NCI-H82 (cell line): ENCODE measurements at places on chromosomes 3 and 15.

DNA sequence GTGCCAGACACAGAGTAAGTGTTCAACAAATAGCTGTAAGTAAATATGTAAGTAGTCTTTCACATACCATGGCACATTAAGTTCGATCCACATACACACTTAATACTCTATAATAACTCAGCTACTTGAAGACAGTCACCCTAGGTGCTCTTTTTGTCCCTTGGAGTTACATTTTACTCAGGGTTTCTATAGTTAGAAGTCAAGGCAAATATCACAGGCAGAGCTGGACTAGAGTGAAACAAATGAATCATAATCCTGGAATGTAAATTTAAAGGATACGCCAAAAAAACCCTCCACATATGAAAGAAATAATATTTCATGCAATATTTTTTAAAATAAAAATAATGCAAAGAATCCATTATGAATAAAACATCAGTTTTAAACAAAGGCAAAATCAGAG, 461.8 kb downstream of the MAGI1 start:
- DNase-seq = no peak

DNA sequence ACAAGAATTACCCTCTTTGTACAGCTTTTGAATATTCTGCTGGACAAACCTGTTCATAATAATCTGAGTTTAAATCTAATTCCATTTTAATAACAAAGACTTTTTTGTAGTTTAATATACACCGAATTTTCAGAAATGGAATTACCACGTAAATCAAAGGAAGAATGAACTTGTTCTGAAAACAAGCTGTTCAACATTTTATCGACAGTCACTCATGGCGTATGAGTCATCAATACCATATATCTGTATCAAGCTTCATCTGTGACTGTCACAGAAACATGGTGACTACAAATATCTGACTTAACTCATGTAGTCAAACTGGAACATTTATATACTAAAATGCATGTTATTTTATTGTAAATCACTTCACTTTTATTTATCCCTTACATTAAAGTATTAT, 90.0 kb downstream of the EFL1 start:
- DNase-seq = no peak

DNA sequence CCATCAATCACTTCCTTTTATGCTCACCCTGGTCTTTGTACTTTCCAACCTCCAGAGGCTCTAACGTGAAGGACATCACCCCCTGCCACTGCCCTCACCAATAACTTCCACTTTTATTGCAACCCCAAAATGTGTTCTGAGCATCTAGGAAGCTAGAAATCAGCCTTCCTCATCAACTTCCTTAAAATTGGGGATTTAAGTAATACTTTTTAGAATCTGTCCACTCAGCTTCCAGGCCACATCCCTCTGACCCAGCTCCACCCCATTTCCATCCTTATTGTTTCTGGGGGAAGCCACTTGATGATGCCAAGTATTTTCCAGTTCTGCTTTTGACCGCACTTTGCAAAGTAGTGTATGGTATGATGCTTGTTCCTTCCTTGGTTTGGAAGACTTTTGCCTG, 73.5 kb upstream of the XCR1 start:
- no peak for DNase-seq

DNA sequence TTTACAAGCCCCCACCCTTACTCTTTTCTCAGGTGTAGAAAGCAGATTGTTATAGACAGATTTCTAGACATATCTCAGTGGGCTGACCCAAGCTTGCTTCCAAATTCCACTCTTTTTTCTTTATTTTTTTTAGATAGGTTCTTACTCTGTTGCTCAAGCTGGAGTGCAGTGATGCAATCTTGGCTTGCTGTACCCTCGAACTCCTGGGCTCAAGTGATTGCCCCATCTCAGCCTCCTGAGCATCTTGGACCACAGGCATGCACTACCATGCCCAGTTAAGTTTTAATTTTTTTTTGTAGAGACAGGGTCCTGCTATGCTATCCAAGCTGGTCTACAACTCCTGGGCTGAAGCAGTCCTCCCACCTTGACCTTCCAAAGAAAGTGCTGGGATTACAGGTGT, 53.5 kb upstream of the ADAMTS9 start:
- DNase-seq = no peak

DNA sequence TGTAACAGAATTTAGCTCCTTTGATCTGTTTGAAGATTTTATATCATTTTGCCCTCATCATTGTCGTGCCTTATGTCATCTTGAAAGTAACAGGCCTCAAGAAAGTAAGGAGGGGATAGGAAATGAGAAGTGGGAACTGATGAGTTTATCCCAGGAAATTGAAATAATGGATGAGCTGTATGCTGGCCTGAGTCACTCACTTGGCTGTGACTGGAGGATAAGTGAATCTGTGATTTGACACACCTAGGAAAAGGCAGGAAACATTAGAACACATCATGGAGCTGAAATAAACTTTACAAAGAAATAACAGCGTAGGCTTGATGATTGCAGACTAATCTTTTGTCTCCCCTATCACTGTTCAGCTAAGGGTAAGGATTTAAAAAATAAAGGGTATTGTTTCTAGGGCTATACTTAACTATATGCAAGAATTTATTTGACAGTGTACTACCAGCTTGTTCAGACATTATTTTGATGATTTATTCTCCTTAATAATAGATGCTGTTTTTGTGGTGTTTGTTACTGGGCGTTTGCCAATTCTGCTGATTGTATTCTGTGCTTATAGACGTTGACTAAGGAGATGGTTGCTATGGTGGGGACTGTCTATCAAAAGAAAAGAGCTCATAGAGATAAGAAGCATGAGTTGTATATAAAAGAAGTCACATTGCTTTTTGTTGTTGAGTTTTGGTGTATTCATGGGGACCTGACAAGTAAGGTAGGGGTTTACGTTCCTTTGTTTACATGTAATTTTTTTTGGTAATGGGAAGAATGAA, 105.6 kb upstream of the ROPN1 start:
- no peak for DNase-seq

DNA sequence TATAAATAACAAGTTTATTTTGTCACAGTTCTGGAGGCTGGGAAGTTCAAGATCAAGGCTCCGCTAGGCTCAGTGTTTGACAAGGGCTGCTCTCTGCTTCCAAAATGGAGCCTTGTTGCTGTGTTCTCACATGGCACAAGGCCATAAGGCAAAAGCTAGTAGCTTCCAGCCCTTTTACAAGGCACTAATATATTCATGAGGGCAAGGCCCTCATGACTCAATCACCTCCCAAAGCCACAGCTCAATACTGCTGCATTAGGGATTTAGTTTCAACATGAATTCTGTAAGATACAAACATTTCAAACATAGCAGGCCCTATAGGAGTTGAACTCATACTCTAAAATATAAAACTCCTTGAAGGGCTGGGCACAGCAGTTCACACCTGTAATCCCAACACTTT, 30.2 kb downstream of the ZBTB11 start:
- DNase-seq = no peak

DNA sequence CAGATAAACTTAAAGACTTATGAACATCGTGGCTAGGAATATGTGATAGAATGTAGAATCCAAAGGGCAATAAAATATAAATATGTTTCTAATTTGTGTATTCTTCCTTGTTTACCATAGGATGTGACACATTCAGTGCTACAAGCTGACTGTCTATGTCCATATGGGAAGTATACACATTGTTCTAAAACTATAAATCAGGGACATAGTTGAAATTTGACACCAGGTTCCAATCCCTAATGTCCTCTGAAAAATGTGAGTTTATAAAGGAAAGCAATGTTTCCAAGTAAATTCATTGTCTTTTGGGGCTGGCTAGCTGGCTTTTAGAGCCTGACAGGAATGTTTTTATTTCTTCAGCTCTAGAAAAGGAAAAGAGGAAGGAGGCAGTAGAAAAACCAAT, 273.6 kb downstream of the CNTN4 start:
- no peak for DNase-seq

DNA sequence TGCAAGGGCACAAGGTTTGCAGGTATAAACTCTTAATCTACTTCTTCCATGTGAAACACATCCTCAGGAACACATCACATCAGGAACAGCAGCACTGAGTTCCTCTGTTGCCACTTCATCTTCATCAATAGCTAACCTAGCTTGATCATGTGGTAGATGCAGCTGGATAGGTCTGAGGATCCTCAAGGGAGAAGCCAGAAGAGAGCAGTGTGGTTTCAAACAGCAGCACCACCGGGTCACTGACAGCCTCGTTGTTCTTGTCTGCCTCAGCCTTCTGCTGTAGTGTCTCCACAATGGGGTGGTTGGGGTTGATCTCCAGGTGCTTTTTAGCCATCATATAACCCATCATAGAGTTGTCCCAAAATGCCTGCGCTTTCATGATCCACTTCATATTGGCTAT, 58.8 kb downstream of the ADAM10 start:
- no peak for DNase-seq

DNA sequence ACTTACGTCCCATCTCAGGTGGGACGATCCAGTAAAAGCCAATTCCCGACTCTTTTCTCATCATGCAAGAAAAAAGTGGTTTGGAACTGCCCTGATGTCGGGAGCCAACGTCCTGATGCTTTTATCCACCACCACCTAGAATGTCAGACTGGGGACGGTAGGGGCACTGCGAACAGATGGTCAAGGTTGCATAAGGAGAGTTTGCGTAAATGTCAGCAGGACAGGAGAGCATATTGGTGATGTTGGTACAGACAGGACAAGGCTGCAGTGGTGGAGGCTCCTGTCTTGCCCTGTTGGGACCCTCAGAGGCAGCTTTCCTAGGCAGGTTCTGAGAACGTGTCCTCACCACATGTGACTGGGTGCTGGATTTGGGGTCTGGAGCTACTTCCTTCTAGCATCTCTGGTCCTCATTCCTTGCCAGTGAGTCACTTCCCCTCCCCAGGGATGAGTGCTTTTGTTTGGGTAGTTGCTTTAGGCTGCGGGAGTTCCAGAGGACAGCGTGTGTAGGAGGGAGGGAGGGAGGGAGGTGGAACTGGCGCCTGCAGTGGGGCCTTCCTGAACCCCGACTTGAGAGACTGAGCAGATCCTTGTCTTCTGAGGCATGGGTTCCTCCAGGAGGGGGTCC, 21.0 kb downstream of the THSD4 start:
- DNase-seq = no peak

- DNase-seq = peak; percentile 35
These were observed 108.6 kb downstream of the RPLP1 start for GRCh38 chr15:69561071-69561784.

GRCh38 chr15:35197306-35197705, 112.2 kb upstream of the NANOGP8 start:
- no peak for DNase-seq

DNA sequence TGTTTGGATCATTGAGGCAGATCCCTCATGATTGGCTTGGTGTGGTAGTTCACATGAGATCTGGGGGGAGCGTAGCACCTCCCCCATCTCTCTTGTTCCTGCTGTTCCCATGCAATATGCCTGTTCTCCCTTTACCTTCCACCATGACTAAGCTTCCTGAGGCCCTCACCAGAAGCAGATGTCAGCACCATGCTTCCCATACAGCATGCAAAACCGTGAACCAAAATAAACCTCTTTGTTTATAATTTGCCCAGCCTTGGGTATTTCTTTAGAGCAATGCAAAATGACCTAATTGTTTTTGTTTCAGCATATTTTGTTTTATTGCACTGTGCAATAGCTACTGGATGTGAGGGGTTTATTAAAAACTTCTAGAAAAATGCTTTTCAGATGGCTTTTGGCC, 56.6 kb upstream of the CHST2 start:
- peak; percentile 15 for DNase-seq

GRCh38 chr3:197465996-197466549, 89.7 kb downstream of the BDH1 start:
- peak; percentile 49 for DNase-seq

DNA sequence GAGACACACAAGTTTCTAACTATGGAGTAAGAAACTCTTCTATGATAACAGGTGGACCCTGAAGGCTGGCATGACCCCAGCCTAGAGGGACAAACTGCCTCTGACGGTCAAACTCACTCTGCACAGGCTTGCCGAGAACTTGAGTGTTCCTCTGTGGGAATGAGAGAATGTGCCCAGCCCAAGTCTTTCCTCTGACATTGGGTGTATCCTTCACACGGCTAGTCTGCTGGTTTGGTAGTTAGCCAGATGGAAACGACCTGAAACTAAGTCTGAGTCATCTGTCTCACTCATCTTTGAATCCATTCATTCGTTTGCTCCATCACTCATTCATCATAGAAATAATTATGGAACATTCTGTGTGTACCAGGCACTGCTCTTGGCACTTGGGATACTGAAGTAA, 198.4 kb downstream of the ATP10A start:
- DNase-seq = no peak

GRCh38 chr3:72658466-72659100, 189.7 kb downstream of the SHQ1 start:
- DNase-seq = no peak

GRCh38 chr3:114079761-114080160, 23.2 kb downstream of the QTRT2 start:
- DNase-seq = no peak

- no peak for DNase-seq
These were observed 198.3 kb downstream of the ERC2 start for GRCh38 chr3:56269755-56270535.

GRCh38 chr15:45442507-45443135, 64.3 kb upstream of the GATM start:
- DNase-seq = peak; percentile 42

DNA sequence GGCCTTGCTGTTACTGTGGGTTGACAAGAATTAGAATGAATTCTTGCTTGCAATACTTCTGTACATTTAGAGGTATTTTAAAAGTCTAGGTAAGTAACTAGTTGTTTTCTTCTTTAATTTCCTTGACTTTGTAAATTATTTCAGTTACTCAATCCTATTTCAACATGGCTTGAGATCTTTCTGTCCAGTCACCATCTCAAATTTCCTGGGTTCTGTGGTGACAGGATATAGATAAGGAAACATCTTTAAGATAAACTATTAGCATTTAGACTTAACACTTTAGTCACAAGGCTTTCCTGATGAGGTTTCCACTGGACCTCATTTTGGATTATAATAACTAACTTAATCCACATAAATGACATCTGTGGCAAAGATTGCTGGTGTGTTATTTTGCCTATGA, 195.9 kb upstream of the DPH6 start:
- DNase-seq = no peak

DNA sequence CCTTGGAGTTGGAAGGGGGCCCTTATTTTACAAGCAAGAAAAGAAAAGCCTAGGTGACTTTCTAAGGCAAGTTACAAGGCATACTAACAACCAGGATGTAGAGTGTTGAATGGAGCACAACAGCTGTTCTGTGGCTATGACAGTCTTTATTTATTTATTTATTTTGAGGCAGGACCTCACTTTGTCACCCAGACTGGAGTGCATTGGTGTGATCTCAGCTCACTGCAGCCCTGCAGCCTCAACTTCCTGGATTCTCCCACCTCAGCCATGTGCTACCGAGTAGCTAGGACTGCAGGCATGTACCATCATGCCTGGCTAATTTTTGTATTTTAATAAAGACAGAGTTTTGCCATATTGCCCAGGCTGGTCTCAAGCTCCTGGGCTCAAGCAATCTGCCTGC, 973.4 kb downstream of the ROBO1 start:
- no peak for DNase-seq

- DNase-seq = no peak
These were observed 221.7 kb upstream of the TLE3 start for GRCh38 chr15:70319466-70319865.
